Stimulated activated CD4-positive, alpha-beta T cell treated with anti-CD3 and anti-CD28 coated beads, Interleukin-15, amount 100 ng/mL, for 1 hour (primary cell): ENCODE measurements at places on chromosomes 5 and 9.

DNA sequence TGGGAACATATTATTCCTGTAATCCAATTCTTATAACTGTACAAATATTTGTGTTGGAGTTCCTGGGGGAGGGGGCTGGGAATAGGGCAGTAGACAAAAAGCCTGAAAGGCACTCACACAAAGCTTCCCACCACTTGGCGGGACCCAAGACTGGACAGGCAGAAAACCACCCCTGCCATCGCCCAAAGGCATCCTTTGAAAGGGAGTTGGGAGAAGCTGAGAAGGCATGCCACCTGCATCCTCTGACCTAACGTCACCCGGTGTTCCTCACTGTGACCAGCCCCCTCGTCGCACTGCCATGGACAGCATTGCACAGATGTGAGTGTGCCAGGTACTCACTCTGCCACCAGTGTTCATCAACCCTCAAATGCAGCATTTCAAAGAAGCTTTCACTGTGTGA lies 80.6 kb upstream of the SMIM23 start:
- DNase-seq, result no peak

- DNase-seq, result no peak
Observed at GRCh38 chr5:91556-92263, at the start of gene PLEKHG4B. Gene PLEKHG4B, plus strand, starts transcription at chr5:92168. Its CDS starts 64 bp downstream, at chr5:92232.

- DNase-seq, result no peak
Observed at GRCh38 chr5:39526914-39527477, 102.2 kb upstream of the DAB2 start.

DNA sequence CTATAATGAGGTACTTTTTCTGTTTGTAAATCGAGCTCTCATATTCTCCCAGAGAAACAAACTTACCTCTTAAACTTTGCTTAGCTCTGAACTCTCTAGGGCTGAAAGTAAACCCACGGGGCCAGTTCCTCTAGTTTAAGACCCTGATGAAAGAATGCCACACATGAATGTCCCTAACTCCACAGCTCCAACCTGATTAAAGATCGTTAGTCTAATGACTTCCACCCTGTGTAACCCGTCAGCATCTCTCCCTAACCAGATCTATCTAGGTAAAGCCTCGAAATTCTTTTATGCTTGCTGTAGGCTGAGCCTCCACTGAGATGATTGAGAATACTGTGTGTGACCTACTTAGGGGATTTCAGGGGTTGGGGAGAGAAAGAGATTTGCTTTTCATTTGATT lies 27.0 kb downstream of the ADRA1B start:
- DNase-seq, result no peak
